ENCODE measurements at places on chromosomes 12 and 14.

- no peak for DNase-seq
Measured at GRCh38 chr12:91502208-91502607, 319.6 kb upstream of the DCN start.

DNA sequence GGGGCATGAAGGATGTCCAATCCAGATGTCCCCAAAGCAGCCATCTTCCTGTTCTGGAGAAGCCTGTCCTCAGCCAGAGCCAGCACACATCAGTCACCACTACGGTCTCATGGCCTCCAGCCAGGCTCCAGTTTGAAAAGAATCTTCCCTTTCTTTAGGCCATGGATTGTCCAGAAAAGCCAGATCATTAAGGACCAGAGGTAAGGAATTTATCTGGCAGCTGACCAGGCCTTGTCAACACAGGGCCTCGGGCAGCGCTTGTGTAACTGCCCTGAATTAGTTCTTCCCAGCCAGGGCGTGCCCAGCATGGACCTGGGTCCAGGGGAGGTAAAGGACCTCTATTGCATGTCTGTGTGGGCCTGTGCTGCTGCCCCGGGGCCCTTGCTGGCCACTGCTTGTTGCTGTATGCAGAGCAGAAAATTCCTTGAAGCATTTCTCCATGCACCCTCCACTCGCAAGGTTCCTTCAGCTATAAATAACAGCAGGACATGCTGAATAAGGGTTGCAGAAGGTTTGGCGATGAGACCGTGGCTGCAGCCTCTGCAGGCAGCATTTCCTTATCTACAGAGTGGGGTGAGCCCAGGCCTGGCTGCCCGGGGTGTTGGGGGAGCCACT, 21.7 kb upstream of the VPS37B start:
- no peak for DNase-seq

DNA sequence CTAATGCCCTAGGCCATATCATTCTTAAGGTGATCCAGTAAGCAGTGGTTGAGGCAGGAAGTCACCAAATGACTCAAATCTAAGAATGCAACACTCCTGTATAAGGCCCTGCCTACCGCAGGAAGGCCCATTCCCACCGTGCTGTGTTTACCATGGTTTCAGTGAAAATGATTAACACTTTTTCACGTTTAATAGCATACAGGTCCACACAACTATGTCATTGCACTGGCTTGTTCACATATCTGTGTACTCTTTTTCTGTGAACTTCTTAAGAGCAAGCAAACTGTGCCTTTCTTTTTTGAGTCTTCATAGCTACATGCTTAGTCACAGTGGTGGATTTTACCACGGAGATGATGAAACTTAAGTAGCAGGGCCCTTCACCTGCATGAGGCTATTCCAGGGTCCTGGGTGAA, 214.9 kb downstream of the CNTN1 start:
- DNase-seq: no peak

DNA sequence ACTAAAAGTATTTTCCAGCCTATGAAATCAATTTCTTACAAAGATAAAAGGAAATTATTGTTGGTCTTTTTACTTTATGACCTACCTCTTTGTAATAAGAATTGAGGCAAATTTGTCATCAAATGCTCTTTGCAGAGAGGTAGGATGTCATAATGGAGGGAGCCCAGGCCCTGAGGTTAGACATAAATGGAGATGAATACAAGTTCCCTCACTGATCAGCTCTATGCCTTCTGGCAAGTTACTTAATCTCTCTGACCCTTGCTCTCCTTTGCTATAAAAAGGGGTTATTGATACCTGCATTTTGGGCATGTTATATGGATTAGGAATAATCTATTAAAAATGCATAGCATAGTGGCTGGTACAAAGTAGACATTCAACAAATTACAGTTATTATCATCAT, 146.9 kb upstream of the KRR1 start:
- no peak for DNase-seq

- no peak for DNase-seq
Measured at GRCh38 chr12:95789126-95790032, 1.2 kb downstream of the NTN4 start.

DNA sequence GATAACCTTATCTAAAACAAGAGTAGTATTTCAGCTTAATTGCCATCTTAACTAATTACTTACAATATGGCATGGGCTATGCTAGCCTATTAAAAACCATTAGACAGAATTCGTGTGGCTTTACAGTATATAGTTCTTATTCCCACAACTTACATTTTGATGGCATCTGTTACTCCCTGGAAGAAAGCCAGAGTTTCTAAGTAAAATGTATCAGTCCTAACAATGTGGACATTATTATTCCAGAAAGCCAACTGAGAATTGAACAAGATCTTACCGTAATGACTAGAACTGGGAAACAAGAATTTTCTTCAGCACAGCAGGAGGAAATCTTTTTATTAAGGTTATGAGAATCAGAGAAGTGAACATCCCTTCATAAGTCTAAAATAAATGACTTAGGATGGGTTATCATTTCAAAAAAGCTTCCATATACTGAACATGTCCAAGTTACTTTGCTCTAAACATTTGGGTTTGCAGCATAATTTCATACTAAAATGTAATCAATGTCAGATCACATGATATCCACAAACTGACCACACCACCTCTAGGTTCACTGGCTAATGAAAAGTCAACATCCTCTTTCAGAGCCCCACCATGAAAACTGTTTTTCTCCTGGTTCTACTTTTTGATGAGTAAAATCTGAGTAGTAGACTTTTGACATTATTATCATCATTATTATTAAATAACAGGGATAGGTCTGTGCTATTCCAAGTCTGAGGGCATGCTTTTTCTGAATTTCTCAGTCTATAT, 179.7 kb downstream of the SSPN start:
- DNase-seq: no peak

GRCh38 chr12:6249580-6249979, 49.4 kb downstream of the CD9 start:
- no peak for DNase-seq

GRCh38 chr12:64082866-64083268, 139.2 kb downstream of the KICS2 start:
- no peak for DNase-seq

DNA sequence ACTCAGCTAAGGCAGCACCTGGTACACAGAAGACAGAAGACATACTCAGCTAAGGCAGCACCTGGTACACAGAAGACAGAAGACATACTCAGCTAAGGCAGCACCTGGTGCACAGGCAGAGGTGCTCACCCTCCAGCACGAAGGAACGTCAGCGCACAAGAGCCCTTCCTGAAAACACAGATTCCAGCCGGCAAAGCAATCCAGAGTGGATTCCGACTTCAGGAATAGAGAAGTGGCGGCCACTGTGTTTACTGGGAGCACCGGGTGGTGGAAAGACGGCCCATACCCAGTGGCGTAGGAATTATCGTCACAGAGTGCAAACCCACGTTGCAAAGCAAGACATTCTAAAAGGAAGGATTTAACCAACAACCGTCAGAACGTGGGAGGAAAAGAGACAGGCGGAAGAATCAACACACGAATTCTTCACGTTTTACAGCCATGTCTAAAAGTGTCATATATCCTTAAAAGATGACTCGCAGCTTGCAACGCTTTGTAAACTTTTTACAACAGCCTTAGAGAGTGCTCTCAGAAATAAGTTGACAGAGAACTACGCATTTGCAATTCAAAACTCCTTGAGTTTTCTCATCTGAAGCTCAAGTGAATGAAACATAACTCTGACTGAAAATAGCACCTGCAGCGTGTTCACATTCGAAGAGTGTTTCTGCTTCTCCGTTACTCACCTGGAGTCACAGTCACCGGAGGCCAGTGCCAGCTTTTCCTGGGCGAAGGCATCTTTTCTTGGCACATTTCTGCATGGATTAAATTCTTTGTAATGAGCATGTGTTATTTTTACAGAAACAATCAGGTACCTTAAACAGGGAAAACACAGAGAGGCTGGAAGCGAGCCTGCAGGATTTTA, 55.8 kb upstream of the GALNT9 start:
- no peak for DNase-seq

DNA sequence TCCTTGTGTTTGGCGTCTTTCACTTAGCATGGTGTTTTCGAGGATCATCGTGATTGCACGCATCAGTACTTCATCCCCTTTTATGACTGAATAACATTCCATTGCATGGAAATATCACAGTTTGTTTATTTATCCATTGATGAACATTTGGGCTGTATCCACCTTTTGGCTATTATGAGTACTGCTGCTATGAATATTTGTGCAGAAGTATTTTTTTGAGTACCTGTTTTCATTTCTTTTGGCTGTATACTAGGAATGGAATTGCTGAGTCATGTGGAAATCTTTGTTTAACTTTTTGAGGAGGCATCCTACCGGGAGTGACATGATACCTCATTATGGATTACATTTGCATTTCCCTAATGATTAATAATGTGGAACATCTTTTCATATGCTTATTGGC, 66.4 kb downstream of the WNK1 start:
- DNase-seq: no peak

DNA sequence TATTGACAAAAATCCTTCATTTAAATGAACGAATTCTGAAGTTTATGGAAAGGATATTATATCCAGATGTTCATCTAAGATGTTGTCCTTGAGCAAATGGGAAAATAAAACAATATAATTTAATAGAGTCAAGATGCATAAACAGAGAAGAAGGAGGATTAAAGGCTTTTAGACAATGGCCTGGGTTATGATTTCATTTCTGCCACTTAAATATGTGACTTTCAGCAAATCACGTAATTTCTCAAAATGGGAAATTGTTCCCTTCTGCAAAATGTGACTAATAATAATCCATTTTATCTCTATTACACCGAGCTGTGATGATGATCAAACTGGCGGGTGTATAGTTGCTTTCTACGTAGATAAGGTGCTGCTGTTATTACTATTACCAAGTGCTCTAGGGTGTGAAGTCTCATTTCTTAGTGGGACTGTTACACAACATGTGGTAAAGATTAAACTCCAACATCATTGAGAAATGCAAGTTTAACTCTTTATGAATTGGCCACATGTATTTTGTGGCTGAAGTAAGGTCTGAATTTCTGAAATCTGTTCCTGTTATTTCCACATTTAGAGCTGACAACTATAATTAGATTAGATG, 157.0 kb downstream of the MYRFL start:
- no peak for DNase-seq

DNA sequence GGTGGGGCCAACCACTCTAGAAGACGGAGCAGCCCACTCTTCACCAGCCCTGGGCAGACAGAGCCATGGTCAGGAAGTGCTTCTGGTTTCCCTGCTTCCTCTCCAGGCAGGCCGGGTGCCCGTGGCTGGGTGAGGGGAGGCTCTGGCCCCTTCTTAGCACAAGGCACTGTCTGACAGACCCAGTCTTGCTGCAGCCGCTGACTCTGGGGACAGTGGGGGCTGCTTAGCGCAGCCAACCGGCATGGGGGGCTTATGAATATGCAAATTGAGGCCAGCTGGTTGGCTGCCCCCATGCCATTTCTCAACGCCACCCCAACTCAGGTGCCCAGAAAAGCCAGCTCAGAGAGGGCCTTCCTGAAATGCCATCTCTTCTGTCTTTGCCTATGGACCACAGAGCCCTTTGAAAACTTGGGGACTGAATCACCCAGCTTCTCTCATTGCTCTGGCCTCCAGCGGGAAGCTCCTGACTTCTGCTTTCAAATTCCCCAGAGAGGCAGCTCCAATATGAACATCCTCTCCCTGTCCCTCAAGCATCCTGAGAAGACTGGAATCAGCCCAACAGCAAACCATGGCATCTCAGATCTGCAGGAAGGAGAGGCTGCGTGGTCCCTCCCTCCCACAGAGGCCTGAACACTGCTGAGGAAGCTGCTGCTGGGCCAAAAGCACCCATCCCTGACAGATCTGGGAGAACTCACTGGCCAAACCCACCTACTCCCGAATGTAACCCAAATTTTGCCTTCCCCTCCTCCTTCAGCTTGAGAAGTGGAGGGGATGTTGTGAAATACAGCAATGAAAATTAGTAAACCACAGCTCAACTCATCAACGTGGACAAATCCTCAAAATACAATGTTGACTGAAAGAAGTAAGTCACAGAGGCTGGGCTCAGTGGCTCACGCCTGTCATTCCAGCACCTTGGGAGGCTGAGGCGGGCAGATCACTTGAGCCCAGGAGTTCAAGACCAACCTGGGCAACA, at the start of gene PROX2:
Gene PROX2, minus strand, starts transcription at position 205 of the 973 bp plus-strand sequence. CDS start 12,311 bp downstream, outside the sequence.
- DNase-seq: peak; percentile 37

- DNase-seq: no peak
Measured at GRCh38 chr12:95978774-95979173, 17.4 kb downstream of the HAL start.

DNA sequence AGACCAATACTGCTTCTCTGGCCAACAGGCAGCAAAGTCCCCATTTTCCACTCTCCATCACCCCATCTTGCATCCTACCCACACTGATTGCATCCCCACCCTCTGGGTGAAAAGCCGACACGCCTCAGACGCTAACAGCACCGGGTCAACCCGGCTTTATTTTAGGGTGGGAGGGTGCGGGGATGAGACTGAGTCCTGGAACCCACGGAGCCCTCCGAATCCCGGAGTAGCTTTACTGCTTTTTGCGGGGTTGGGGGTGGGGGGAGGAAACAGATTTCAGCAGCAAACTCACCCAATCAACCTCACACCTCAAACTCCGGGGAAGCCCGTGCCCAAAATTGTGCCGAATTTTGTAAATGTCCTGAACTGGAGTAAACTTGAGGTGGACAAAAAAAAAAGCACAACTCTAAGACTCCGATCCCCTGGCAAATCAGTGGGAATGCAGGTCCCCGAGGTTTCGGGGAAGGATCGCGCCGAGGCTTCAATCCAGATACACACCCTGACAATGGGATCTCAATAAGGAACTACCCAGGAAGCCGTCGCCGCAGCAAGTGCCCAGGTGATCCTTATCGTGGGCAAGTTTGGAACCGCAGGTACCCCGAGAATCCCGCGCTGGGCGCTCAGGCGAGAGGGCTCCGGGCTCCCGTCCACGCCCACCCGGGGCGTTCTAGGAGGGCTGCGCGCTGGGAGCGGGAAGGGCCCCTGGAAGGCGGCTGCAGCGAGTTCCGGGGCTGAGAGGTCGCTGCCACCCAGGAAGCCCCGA, 1.1 kb downstream of the GCH1 start:
- peak; percentile 39 for DNase-seq

DNA sequence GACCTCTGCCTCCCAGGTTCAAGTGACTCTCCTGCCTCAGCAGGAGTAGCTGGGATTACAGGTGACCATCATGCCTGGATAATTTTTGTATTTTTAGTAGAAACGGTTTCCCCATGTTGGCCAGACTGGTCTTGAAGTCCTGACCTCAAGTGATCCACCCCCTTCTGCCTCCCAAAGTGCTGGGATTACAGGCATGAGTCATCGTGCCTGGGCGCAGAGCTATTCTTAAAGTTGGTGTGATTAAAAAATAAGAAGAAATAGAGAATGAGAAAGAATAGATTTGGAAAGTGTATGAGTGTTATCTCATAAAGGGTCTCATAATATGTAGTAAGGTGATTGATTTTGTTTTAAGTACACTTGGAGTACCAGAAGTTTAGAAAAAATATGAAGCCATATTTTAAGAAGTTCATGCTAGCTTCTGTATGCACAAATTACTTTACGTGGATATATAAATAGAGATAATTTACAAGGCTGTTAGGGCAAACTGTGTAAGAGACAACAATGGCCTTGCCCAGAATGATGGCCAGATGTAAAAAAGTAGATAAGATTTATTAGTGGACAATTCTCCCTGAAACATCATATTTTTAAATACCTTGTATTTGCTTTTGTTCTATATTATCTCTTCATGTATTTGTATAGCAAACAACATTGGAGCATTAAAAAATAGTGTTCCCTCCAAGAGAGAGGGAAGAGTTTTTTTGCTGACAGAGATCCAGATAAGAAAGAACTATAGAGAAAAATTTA, 1108.5 kb downstream of the SLC16A7 start:
- DNase-seq: no peak

GRCh38 chr12:43402436-43402835, 149.6 kb downstream of the ADAMTS20 start:
- DNase-seq: no peak
